BE2C (cell line): ENCODE measurements at places on chromosomes 12 and 14.

- DNase-seq: no peak
Measured at GRCh38 chr12:91680864-91681263, 464.8 kb downstream of the BTG1 start.

GRCh38 chr12:104641862-104642261, 185.1 kb downstream of the CHST11 start:
- no peak for DNase-seq

DNA sequence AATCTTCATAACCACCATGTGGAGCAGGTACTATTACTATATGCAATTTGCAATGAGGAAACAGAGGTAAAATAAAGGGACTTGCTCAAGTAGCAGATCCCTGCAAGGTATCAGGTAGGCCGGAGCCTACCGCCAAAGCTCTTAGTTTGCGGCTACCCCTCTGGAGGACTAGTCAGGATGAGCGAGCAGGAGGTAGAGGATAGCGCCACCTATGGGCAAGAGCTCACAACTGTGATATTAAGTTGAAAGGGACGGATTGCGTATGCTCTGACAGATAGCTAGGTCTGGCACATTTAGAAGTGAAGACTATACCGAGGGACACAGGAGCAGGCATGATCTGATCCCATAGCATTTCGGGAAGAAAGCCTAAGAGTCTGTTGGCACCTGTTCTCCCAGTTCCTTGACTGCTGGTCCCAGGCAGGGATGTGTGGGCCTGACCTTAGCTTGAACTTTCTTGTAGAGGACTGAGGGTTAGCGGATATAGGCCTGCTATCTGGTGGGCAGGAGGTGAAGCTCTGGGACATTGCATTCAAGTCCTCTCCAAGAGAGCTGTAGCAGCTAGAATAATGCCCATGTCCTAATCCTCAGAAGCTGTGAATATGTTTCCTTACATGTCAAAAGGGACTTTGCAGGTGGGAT, 48.0 kb downstream of the SLC17A8 start:
- DNase-seq: peak; percentile 65

DNA sequence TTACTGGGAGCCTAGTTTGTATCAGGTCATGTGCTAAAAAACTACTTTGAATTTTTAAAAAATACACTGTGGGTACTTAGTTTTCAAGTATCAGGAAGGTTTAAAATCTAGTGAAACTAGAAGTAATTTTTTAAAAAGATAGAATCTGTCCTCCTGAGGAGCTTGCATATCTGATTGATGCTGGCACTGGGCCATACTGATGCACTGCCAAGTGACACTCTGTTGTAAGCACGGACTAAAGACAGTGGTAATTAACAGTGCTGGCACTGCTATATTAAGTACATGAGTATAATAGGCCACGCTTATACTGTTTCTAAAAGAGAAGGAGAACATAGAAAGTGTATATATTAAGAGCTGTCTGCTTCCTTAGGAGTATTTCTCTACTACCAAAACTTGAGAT, 10.0 kb upstream of the TBC1D30 start:
- DNase-seq: no peak

DNA sequence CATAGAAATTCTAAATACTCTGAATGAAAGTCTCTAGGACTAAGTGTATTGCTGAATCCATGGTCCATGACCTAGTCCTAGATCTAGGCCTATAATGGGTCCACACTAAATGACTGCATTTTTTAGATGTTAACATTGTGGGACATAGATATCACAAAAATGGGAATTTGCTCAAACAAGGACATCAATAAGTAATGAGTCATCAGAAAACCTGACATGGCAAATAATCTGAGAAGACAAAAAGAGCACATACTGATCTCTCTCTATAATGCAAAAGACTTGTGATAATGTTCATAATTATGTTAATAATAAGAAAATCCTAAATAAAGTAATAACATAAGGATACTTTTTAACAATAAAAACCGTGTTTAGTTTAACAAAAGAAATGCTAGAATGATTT, 1168.4 kb downstream of the FSCB start:
- no peak for DNase-seq

GRCh38 chr14:48936362-48936761, 649.8 kb downstream of the RPS29 start:
- no peak for DNase-seq

- DNase-seq: no peak
Measured at GRCh38 chr12:57431654-57432188, 878 bp upstream of the R3HDM2 start.

GRCh38 chr12:109777544-109777943, 55.7 kb downstream of the TRPV4 start:
- DNase-seq: peak; percentile 73

GRCh38 chr12:20620261-20620660, 74.9 kb upstream of the SLCO1C1 start:
- no peak for DNase-seq

- DNase-seq: no peak
Measured at GRCh38 chr12:123229051-123229450, 3.9 kb downstream of the MPHOSPH9 start.
